Natural killer cell treated with Interleukin-12 subunit alpha and Interleukin-12 subunit beta and Interleukin-15 and Interleukin-18, amount 100 ng/mL, for 72 hours (primary cell): ENCODE measurements at places on chromosomes 2 and 18. TPM values are rescaled to one million over a fixed set of nuclear protein-coding genes. Genes with fewer than 3 reads are reported as not detected.

DNA sequence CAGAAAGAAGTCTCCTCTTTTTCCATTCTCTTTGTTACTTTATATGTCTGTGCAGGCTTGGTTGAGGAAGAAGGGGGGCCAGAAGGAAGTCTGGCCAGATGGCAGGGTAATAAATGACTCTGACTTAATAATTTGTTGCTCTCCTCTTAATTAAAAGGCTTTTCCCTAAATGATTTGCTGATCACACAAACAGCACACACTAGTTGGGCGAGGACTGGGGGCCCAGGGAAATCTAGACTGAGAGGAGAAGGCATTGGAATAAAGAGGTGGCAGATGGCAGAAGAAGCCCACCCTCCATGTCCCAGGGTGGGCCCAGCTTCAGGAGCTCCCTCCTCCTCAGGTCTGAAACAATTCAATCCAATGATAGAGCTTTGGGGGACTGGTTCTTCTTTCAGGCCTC, 12.7 kb upstream of the SMARCAL1 start:
- no peak overlapping the region for H3K27ac ChIP-seq
- H3K4me3 ChIP-seq: no peak overlapping the region
- DNase-seq: no peak
- peaks cover 4% of the 10 kb centered on the region for H3K4me1 ChIP-seq

DNA sequence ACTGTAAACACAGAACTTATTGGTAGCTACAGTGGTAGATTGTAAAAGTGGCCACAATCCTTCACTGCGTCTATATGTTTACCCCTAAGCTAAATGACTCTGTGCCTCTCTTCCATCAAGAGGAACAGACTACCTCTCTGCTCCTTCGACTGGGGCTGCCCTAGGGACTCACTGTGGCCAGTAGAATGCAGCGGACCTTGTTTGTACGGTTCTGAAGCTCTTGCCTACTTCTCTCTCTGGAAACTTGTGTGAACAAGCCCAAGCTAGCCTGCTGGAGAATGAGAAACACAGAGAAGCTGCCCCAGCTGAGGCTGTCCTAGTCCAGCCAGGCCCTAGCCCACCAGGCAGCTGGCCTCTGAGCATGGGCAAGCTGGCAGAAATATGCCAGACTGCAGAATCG, 140.8 kb upstream of the SLC1A4 start:
- no peaks in the 10 kb centered on the region for H3K4me1 ChIP-seq
- no peak overlapping the region for H3K4me3 ChIP-seq
- no peaks in the 10 kb centered on the region for H3K27me3 ChIP-seq
- no peaks in the 10 kb centered on the region for H3K36me3 ChIP-seq

- peaks cover 13% of the 10 kb centered on the region for H3K4me1 ChIP-seq
- no peaks in the 10 kb centered on the region for H3K27me3 ChIP-seq
- no peak for DNase-seq
Observed at GRCh38 chr18:46110406-46110805, 6.2 kb downstream of the HAUS1 start.

DNA sequence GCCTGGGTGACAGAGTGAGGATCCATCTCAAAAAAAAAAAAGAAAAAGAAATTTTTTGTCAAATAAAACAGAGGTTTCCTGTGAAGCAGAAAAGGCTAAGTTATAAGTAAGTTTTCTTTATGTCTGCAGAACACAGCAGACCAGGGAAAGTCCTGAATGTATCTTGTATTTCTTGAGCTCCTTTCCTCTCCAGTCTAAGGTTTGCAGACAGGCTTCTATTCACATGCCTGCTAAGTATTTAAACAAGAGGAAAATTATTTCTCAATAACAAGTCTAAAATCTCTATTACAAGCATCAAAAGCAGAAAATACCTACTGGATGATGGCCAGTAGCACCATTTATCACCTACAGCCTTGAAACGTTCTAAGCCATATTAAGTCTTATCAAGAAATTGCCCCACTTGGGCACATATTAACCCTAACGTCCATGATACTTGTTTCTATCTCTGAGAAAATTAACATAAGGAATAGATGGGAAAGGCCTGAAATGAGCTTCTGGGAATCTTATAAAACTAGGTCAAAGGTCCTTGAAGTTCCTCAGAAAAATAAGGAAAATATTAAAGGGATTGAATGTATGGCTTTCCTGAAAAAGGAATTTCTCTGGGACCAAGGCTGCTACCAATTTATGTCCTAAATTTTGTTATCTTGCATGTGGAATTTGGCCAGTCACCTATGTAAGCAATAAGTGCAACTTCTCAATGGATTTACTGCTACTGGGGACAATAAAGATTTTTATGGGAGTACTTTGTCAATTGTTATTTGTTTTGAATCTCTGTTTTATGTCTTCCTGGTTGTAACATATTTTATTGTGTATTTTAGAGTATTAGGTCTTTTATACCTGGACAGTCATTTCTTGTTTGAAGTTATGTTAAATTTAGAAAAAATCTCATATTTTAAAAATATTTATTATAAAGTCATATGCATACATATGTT, 3.0 kb upstream of the REG1A start:
- DNase-seq: no peak
- no peak overlapping the region for H3K27ac ChIP-seq
- H3K4me3 ChIP-seq: no peak overlapping the region
- no peaks in the 10 kb centered on the region for H3K27me3 ChIP-seq

GRCh38 chr2:3204031-3204821, 173.4 kb downstream of the EIPR1 start:
- H3K27me3 ChIP-seq: no peaks in the 10 kb centered on the region
- DNase-seq: peak; percentile 26
- H3K36me3 ChIP-seq: peaks cover 4% of the 10 kb centered on the region
- peaks cover 22% of the 10 kb centered on the region for H3K4me1 ChIP-seq

GRCh38 chr2:99725820-99726219, 236.0 kb upstream of the REV1 start:
- H3K27ac ChIP-seq: no peak overlapping the region
- DNase-seq: no peak
- no peak overlapping the region for H3K4me3 ChIP-seq
- no peaks in the 10 kb centered on the region for H3K27me3 ChIP-seq

DNA sequence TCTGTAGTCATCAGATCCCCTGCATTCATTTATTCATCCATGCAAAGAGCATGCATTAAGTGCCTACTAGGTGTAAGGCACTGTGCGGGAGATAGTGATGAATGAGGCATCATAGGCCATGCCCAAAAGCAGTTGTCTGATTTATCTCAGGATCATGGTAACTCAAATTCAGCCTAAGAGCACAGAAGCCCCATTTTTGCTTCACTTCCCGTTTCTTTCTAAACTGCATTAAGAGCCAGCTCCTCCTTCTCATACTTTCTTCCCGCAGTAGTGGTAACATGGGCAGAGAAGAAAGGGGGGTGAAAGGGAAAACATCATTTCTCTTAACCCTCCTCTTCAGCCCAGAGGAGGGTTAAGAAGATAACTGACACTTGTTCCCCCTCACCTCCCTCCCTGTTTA, 2.9 kb downstream of the GPR45 start:
- DNase-seq: peak; percentile 28
- no peak overlapping the region for H3K4me3 ChIP-seq

DNA sequence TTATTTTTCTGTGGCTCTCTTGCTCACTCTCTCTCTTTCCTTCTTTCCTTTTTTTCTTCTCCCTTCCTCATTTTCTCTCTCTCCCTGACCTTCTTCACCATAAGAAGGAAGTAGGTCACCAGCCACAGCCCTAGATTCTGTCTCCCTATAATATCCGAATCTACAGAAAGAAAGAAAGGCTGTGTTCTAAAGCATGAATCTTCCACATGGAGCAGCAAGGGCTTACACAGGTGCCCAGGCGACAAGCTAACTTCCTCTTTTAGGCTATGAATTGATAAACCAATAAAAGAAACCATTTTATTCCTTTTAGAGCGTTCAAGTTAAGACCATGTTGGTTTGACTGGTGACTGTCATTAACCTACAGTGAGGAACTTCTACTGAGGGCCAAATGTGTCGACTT, 49.3 kb downstream of the CACNB4 start:
- H3K4me3 ChIP-seq: no peak overlapping the region
- peaks cover under 1% of the 10 kb centered on the region for H3K4me1 ChIP-seq
- no peak overlapping the region for H3K27ac ChIP-seq
- H3K27me3 ChIP-seq: peaks cover 16% of the 10 kb centered on the region

- no peaks in the 10 kb centered on the region for H3K4me1 ChIP-seq
- peaks cover 3% of the 10 kb centered on the region for H3K27me3 ChIP-seq
- no peak for DNase-seq
- no peak overlapping the region for H3K4me3 ChIP-seq
Observed at GRCh38 chr18:13279181-13280069, 60.9 kb downstream of the LDLRAD4 start.

GRCh38 chr2:48434101-48434500, 95.9 kb upstream of the STON1 start:
- DNase-seq: no peak
- H3K27ac ChIP-seq: no peak overlapping the region
- H3K36me3 ChIP-seq: no peaks in the 10 kb centered on the region
- H3K4me1 ChIP-seq: no peaks in the 10 kb centered on the region

DNA sequence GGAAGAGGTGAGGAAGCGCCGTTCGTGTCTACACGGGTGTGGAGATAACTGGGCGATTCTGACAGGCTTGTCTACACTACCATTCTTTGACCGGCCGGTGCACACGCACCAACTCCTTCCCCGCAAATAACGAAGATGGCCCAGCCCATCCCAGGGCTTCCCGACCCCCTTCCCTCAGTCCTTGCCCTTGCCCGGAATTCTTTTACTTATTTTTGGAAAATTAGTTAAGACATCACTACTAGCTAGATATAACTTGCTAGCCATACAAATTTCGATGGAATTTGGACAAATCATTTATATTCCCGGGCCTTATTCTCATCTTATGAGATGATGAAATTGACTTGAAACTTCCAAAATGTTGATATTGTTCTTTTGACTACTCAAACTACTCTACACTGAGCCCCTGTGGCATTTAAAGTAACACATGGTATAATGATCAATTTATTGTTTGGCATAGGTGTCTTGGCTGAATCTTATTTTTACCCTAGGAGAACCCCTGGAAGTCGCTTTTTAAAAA, 1.3 kb downstream of the ERICH2 start:
- no peak for DNase-seq
- H3K27me3 ChIP-seq: peaks cover 11% of the 10 kb centered on the region
- peak overlapping the region; percentile 86 for H3K4me3 ChIP-seq
- H3K36me3 ChIP-seq: no peaks in the 10 kb centered on the region

DNA sequence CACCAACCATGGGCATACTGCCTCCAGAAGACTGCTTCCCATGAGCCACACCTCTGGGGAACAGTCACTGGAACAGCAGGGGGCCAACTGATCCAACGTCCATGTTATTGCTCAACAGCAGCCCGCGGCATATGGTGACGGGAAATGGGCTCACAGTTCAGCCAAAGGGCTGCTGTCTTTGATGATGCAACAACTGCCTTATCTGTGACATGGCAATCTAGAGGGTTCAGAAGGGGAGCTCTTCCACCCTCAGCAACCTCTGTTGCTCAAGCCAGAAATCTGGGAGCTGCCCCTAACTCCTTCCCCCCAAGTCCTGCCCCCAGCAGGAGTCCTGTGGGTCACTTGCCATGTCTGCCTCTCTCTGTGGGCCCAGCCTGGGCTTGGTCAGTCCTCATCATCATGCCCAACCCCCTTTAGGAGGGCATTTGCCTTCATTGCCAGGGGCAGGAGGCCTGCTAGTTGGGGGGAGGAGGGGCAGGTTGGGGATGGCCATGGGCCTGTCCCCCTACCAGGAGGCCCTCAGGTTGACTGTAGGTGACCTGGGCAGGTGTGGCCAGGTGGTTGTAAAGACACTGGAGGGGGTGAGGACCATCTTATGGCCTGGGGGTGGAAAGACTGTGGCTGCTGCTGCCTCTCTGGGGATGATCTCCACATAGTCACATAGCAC, 212.9 kb downstream of the CYP26B1 start:
- no peak overlapping the region for H3K27ac ChIP-seq
- no peaks in the 10 kb centered on the region for H3K4me1 ChIP-seq
- no peak overlapping the region for H3K4me3 ChIP-seq
- no peak for DNase-seq
- no peaks in the 10 kb centered on the region for H3K36me3 ChIP-seq

GRCh38 chr18:21663578-21663977, 41.0 kb downstream of the ABHD3 start:
- no peak overlapping the region for H3K4me3 ChIP-seq
- no peak for DNase-seq
- no peak overlapping the region for H3K27ac ChIP-seq
- H3K36me3 ChIP-seq: no peaks in the 10 kb centered on the region
- no peaks in the 10 kb centered on the region for H3K4me1 ChIP-seq

GRCh38 chr2:40105593-40105992, 326.5 kb upstream of the THUMPD2 start:
- no peaks in the 10 kb centered on the region for H3K36me3 ChIP-seq
- DNase-seq: no peak
- H3K4me3 ChIP-seq: no peak overlapping the region
- no peaks in the 10 kb centered on the region for H3K27me3 ChIP-seq
- H3K4me1 ChIP-seq: no peaks in the 10 kb centered on the region

Gene ESPNL
- 0.19 TPM for total RNA-seq

Gene STON1
- total RNA-seq: 2.0 TPM

Gene POU3F3
- total RNA-seq: not detected

Gene TRAK2
- 29.9 TPM for total RNA-seq

Gene PRKAG3
- total RNA-seq: not detected

Gene PAX8
- total RNA-seq: 1.8 TPM
